Stimulated activated naive CD8-positive, alpha-beta T cell treated with anti-CD3 and anti-CD28 coated beads, Interleukin-15, Interleukin-2, amounts not matched to agents 100 U/mL and 50 U/mL, for 24 hours (primary cell): ENCODE measurements at places on chromosomes 5 and 9.

- no peak for DNase-seq
Measured at GRCh38 chr5:133205204-133205603, 153.4 kb downstream of the HSPA4 start.

- DNase-seq = no peak
Measured at GRCh38 chr5:9462109-9462508, 83.8 kb downstream of the SEMA5A start.

- no peak for DNase-seq
Measured at GRCh38 chr9:93658184-93658925, 82.0 kb downstream of the PHF2 start.

- no peak for DNase-seq
Measured at GRCh38 chr5:175535796-175536195, 57.4 kb downstream of the SFXN1 start.

- DNase-seq = no peak
Measured at GRCh38 chr9:118595719-118596305, 773.4 kb downstream of the BRINP1 start.

DNA sequence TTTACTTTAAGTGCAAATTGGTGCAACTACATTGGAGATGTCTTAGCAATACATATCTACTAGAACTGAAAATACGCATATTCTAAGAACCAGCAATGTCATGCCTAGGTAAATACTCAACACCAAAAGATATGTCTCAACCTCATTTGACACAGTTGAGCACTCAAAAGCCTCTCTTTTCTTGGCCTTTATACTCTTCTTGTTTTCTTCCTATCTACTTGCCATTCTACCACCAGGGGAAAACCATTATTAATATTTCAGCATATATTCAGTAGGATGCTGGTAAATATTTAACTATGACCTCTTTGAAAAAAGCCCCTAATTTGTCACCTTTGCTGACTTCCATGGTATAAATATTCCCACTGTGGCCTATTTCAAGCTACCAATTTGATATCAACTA, 443.8 kb downstream of the LRRC70 start:
- DNase-seq = no peak

DNA sequence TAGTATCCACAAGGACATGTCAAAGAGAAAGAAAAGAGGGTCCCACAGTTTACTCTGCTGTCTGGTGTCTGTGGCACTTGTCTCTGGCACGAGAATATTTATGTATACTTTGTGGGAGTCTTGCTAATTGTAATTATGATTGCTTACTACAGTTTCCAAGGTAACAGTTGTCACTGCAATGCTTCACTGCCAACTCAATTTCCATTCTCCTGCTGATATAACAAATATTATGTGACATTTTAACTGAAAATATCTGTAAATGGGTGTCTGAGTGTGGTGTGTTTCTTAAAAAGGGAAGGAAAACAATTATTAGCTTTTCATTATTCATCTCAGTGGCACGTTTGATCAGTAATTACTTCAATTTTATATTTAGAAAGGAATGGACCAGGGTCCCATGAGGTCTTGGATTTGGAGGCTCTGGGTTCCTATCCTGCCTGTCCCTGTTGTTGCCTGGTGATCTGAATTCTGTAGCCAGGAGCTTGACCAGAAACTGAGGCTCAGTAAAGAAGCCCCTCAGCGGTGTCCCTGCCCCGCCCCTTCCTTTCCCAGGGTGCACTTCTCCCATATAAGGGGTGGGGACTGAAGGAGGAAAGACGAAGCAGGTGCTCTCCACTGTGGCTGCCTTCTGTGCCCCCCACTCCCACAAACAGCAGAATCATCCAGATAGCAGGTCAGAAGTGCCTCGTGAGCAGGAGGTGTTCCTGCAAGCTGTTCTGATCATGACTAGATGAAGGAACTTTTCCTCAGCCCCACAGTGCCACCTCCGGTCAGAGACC, 137.3 kb upstream of the KIF2A start:
- DNase-seq = no peak

DNA sequence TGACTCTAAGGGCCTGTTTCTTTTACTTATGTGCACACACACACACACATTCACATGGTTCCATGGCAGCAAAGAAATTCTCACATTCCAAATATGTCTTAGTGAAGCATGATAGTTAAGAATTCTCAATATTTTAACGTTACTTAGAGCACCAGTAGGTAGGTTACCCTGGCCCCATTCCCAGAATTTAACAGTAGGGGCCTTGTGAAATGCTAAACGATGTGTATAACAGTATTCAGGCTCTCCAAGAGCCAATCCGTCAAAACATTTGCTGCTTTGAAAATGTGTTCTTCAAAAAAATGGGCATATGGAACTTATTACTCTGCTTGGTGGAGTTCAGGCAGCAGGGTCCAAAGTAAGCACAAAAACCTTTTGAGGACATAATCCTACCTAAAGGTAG, 93.7 kb upstream of the DAB2 start:
- no peak for DNase-seq
